ENCODE measurements at places on chromosomes 4 and X. TPM values are rescaled to one million over a fixed set of nuclear protein-coding genes. Genes with fewer than 3 reads are reported as not detected.

Gene VSIG1
- total RNA-seq, result not detected

DNA sequence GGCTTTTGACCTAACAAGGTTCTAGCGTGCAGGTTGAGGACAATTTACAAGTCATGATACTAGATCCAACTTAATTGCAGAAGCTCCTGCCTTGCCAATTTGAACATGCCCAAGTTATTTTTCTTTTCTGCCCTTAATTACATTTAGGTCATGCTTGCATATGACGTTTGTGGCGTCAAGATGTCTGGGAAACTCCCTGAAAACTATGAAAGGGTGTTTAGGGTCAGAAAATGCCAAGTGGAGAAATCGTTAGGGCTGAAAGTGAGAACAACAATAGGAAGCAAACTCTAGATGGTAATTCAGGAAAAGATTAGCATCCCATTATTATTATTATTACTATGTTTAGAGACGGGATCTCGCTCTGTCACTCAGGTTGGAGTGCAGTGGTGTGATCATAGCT is 38.2 kb upstream of the PLAC8 start:
- H3K36me3 ChIP-seq, result no peaks in the 10 kb centered on the region
- no peaks in the 10 kb centered on the region for H3K27me3 ChIP-seq
- no peak for DNase-seq
- no peaks in the 10 kb centered on the region for H3K4me1 ChIP-seq

Gene CSTF2
- 11.5 TPM for total RNA-seq

DNA sequence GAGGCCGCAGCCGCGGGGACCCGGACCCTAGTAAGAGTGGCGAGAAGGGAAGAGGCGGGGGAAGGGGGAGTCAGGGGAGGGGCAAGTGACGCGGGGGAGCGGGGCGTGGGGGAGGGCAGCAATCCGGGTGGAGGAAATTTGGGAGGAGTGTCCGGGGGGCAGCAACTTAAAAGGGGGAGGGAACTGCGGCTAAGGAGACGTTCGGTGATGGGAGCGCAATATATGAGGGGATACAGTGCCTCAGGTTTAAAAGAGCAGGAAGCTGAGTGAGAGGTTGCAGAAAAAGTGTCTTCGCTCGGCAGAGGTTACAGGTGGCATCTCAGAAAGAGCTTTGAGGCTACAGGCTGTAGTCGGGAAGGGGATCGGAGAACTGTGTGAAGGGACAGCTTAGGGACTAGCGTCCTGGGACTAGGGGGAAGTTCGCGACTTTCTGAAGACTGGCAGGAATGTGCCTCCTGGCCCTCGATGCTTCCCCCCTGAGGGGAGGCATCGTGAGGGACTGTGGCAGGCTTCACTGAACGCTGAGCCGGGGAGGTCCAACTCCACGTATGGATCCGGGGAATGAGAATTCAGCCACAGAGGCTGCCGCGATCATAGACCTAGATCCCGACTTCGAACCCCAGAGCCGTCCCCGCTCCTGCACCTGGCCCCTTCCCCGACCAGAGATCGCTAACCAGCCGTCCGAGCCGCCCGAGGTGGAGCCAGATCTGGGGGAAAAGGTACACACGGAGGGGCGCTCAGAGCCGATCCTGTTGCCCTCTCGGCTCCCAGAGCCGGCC is 519 bp downstream of the FOXO4 start:
- peaks cover 8% of the 10 kb centered on the region for H3K4me1 ChIP-seq
- H3K4me3 ChIP-seq, result peak overlapping the region; percentile 86
- no peaks in the 10 kb centered on the region for H3K36me3 ChIP-seq
- no peak for DNase-seq
- H3K27me3 ChIP-seq, result no peaks in the 10 kb centered on the region

- DNase-seq, result no peak
- H3K36me3 ChIP-seq, result no peaks in the 10 kb centered on the region
- H3K27me3 ChIP-seq, result no peaks in the 10 kb centered on the region
- H3K27ac ChIP-seq, result peak overlapping the region; percentile 42
These were observed 608 bp downstream of the RAPGEF2 start for GRCh38 chr4:159103384-159103990.

- H3K27ac ChIP-seq, result no peak overlapping the region
- H3K4me1 ChIP-seq, result no peaks in the 10 kb centered on the region
- H3K36me3 ChIP-seq, result no peaks in the 10 kb centered on the region
- DNase-seq, result no peak
These were observed 120.3 kb upstream of the KLHL4 start for GRCh38 chrX:87397103-87397886.

Gene RS1
- total RNA-seq, result not detected

Gene BRS3
- total RNA-seq, result not detected

- H3K36me3 ChIP-seq, result no peaks in the 10 kb centered on the region
- no peak for DNase-seq
- H3K4me1 ChIP-seq, result no peaks in the 10 kb centered on the region
- H3K27me3 ChIP-seq, result peaks cover 17% of the 10 kb centered on the region
These were observed 59.4 kb upstream of the GK2 start for GRCh38 chr4:79467246-79467932.

Gene SPANXC
- not detected for total RNA-seq

- H3K27me3 ChIP-seq, result no peaks in the 10 kb centered on the region
- H3K4me1 ChIP-seq, result peaks cover 11% of the 10 kb centered on the region
- peak overlapping the region; percentile 38 for H3K27ac ChIP-seq
- no peak for DNase-seq
These were observed 5.7 kb downstream of the TCEANC start for GRCh38 chrX:13658602-13659001.

Gene KLHL13
- total RNA-seq, result 0.45 TPM

DNA sequence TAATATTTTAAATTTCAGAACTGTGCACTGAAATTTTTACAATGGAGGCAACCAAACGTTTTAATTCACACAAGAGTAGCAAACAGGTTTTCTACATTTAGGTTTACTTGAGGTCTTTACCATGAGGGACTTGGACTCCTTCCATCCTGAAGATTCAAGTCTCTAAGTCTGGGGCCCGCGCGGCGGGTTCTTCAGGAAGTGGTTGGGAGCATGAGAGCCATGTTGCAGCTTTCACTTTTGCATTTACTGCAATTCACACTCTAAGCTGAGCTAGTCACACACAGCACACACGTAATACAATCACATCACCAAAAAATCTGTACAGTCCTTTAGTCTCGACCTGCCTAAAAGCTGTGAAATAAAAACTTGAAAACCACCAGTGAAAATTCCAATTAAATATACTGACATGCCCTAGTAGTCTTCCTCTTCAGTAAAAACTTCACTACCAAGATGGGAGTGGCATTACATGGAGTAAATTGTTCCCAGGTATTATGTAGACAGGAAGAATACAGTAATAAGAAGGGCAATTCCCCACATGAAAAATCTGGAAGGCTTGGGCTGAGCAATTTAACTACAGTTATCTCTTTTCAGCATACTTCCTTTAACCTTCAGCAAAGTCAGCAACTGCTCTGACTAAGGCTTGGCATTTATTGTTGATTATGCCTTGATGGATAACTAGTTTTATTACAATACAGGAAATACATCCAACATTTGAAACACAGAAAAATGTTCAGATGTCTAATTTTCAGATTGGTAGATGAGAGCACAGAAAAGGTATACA is 571.1 kb upstream of the DIPK2B start:
- H3K36me3 ChIP-seq, result no peaks in the 10 kb centered on the region
- H3K4me3 ChIP-seq, result peak overlapping the region; percentile 77
- H3K27ac ChIP-seq, result peak overlapping the region; percentile 89
- H3K4me1 ChIP-seq, result peaks cover 83% of the 10 kb centered on the region

GRCh38 chrX:848386-848785 is 217.8 kb downstream of the SHOX start:
- DNase-seq, result no peak
- peak overlapping the region; percentile 12 for H3K27ac ChIP-seq
- H3K27me3 ChIP-seq, result peaks cover 4% of the 10 kb centered on the region
- peaks cover 16% of the 10 kb centered on the region for H3K4me1 ChIP-seq

- no peak overlapping the region for H3K27ac ChIP-seq
- H3K27me3 ChIP-seq, result no peaks in the 10 kb centered on the region
- no peak overlapping the region for H3K4me3 ChIP-seq
- peaks cover 3% of the 10 kb centered on the region for H3K36me3 ChIP-seq
- no peak for DNase-seq
These were observed 120.3 kb upstream of the AFF2 start for GRCh38 chrX:148380107-148380506.

GRCh38 chr4:124152132-124152531 is 560.4 kb downstream of the ANKRD50 start:
- H3K27me3 ChIP-seq, result no peaks in the 10 kb centered on the region
- H3K27ac ChIP-seq, result no peak overlapping the region
- peaks cover 4% of the 10 kb centered on the region for H3K4me1 ChIP-seq

DNA sequence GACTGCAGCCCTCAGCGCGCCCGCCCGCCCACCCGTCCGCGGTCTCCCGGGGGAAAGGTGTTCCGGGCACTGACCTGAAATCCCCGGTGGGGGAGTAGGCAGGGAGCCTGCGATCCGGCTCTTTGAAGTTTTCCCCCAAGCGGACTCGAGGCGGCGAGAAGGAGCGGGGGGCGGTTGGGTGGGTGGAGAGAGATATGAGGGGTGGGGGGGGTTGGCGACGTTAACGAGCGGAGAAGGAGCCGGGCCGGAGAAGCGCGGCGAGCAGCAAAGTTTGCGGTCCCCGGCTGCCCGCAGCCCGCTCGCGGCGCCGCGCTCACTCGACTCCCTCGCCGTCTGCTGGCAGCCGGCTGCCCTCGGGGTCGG is 636 bp downstream of the BCOR start:
- no peaks in the 10 kb centered on the region for H3K27me3 ChIP-seq
- peak overlapping the region; percentile 66 for H3K4me3 ChIP-seq
- H3K36me3 ChIP-seq, result no peaks in the 10 kb centered on the region
- H3K27ac ChIP-seq, result no peak overlapping the region

DNA sequence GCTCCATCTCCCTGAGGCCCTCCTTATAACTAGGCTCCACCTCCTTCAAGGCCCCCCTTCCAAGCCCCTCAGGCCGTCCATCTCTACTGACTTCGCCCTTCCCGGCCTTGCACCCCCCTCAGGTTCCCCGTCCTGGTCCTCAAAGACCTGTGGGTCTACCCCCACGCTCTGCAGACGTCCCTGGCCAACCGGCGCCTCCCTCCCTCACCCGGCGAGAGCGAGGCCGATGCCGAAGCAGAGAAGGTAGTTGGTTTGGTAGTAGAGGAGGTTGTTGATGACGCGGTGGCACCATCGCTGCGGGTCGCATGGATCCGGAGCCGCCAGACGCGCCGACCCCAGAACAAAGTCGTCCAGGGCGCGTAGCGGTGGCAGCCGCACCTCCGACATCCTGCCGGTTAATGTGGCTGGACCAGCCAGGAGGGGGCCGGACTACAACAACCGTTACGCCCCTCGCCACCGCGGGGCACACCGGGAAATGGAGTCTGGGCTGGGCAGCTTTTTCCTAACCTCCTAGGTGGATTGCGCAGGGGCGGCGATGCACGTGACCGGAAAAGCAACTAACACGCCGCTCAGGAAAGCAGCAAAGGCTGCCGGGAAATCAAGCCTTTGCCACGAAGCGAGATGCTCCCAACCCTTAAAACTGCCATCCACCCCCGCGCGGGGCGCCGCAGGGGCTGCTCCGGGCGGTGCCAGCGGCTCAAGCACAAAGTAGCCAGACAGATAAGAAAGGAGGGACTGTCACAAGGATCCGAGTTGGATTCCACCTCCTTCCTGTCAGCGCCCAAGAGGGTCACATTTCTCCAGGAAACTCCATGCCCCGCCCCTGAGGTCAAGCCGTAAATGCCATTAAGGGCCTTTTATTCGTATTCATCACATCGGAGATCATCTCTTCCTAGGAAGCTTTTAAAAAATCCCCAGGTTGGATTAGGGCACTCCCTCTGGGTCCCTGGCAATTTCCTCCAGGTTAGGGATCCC is at the start of gene PRAF2:
Gene PRAF2, minus strand, starts transcription at position 402 of the 975 bp plus-strand sequence. Its CDS starts 15 bp downstream, at position 387.
- no peaks in the 10 kb centered on the region for H3K27me3 ChIP-seq
- H3K4me3 ChIP-seq, result peak within 1 kb of the TSS; percentile 81
- H3K4me1 ChIP-seq, result peaks cover 20% of the 10 kb centered on the region
- H3K36me3 ChIP-seq, result no peaks in the 10 kb centered on the region

Gene FATE1
- total RNA-seq, result not detected

Gene FMR1NB
- not detected for total RNA-seq

GRCh38 chrX:97854086-97854485 is 970.4 kb downstream of the RPA4 start:
- DNase-seq, result no peak
- no peak overlapping the region for H3K4me3 ChIP-seq
- no peaks in the 10 kb centered on the region for H3K4me1 ChIP-seq
- no peak overlapping the region for H3K27ac ChIP-seq

- peak overlapping the region; percentile 2 for H3K4me3 ChIP-seq
- peaks cover 61% of the 10 kb centered on the region for H3K4me1 ChIP-seq
- H3K27me3 ChIP-seq, result no peaks in the 10 kb centered on the region
- no peak for DNase-seq
- H3K27ac ChIP-seq, result peak overlapping the region; percentile 96
- H3K36me3 ChIP-seq, result peaks cover 4% of the 10 kb centered on the region
These were observed 163.3 kb upstream of the PRDX4 start for GRCh38 chrX:23503835-23504539.

GRCh38 chrX:17527135-17527701 is 152.2 kb downstream of the NHS start:
- peaks cover 55% of the 10 kb centered on the region for H3K4me1 ChIP-seq
- H3K27me3 ChIP-seq, result no peaks in the 10 kb centered on the region
- no peak overlapping the region for H3K27ac ChIP-seq
- H3K4me3 ChIP-seq, result no peak overlapping the region
- H3K36me3 ChIP-seq, result no peaks in the 10 kb centered on the region

DNA sequence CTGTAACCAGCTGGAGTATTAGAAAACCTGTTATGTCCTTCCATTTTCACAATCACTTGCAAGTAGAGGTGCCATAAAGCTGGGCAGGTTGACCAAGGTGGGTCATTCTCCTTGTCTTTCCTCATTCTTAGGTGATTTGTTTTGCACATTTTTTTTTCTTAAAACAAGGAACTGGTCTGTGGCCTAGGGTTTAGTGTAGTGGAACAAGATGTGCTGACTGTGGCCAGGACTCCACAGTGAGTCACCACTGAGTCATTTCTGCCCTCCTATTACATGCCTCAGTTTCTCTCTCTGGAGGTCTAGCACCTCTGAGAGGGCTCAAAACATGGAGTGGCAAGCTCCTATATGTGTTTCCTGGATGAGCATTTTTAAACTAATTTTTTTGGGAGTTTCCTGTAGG is 355.9 kb downstream of the GPM6A start:
- no peaks in the 10 kb centered on the region for H3K27me3 ChIP-seq
- H3K27ac ChIP-seq, result no peak overlapping the region
- DNase-seq, result no peak
- H3K36me3 ChIP-seq, result no peaks in the 10 kb centered on the region
- no peak overlapping the region for H3K4me3 ChIP-seq

Gene TMSB15A
- 1.1 TPM for total RNA-seq

GRCh38 chr4:38695809-38696208 is 31.8 kb downstream of the KLF3 start:
- no peak for DNase-seq
- no peak overlapping the region for H3K4me3 ChIP-seq
- H3K36me3 ChIP-seq, result peaks cover 49% of the 10 kb centered on the region
- peaks cover 39% of the 10 kb centered on the region for H3K4me1 ChIP-seq
- H3K27me3 ChIP-seq, result no peaks in the 10 kb centered on the region

DNA sequence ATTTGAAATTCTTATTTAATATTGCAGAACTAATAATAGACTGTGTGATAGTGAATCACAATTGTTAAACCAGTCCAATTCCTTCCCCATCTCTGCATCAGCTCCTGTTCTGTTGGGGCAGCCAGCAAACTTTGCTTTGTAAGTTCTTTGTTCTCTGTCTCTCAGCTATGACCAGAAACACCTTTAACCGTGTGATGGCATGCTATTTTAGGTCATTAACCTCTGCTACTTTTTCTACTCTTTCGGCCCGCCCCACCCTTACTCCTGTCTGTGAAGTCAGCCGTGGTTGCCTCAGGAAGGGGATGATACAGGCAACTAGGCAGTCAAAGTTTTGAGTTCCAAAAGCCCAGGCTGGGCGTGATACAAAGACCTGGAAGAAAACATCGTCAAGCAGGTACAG is 51.3 kb upstream of the EGFL6 start:
- DNase-seq, result no peak
- peaks cover 27% of the 10 kb centered on the region for H3K4me1 ChIP-seq
- H3K27ac ChIP-seq, result no peak overlapping the region
- H3K4me3 ChIP-seq, result no peak overlapping the region
- no peaks in the 10 kb centered on the region for H3K27me3 ChIP-seq

Measured in chondrocyte (in vitro differentiated cells).